ENCODE measurements at places on chromosomes 12 and 14. TPM values are rescaled to one million over a fixed set of nuclear protein-coding genes. Genes with fewer than 3 reads are reported as not detected.

DNA sequence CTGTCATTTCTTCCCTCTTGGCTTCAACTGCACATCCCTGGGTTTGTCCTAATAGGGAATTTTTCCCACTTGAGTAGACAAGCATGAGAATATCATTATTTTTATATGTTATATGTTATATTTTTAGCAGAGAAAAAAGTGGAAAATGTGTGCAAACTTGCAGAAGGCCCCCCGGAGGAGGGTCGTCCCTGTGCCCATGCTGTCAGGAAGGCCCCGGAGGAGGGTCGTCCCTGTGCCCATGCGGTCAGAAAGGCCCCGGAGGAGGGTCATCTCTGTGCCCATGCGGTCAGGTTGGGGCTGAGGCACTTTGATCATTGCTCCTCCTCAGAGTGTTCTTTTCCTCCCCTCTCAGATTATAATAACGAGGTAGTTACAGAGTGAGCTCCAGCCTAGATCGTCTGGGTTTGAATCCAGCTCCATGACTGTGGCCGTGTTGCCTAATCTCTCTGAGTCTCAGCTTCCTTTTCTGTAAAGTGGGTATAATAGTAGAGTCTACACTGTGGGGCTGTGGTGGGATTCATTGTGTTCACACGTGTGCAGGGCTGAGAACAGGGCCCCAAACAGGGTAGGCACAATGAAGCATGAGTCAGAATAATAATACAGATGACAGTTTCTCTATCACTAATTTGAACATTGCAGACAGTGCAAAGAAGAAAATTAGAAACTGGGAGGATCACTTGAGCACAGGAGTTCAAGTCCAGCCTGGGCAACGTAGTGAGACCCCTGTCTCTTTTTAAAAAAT lies 33.4 kb downstream of the ELK3 start:
- DNase-seq, result no peak

Gene HNRNPC
- 690 TPM for total RNA-seq

GRCh38 chr14:69101331-69101826 lies 51.5 kb downstream of the DCAF5 start:
- DNase-seq, result no peak

Gene REP15
- 3.0 TPM for total RNA-seq

Gene SP7
- 0.10 TPM for total RNA-seq

- no peak for DNase-seq
These were observed 10.9 kb downstream of the SYNDIG1L start for GRCh38 chr14:74415115-74415437.

All from progenitor cell of endocrine pancreas (in vitro differentiated cells).